Mucosa of gallbladder (tissue), 1 donor: ENCODE measurements at places on chromosomes 2 and 18. TPM values are rescaled to one million over a fixed set of nuclear protein-coding genes. Genes with fewer than 3 reads are reported as not detected.

Gene LIMS2
- total RNA-seq = 104 TPM

Gene ZNF521
- total RNA-seq = 14.6 TPM

Gene ADRA2B
- 0.95 TPM for total RNA-seq

Gene CAPN10
- 56.1 TPM for total RNA-seq

Gene GAL3ST2
- total RNA-seq = 26.4 TPM

Gene RNF138
- 31.2 TPM for total RNA-seq

Gene CENPA
- total RNA-seq = 1.3 TPM

Gene PTPN2
- total RNA-seq = 31.0 TPM

Gene EML6
- total RNA-seq = 2.1 TPM

Gene FBXO15
- total RNA-seq = 1.8 TPM

GRCh38 chr2:160194946-160195345 is 5.1 kb downstream of the ITGB6 start:
- no peak for DNase-seq

DNA sequence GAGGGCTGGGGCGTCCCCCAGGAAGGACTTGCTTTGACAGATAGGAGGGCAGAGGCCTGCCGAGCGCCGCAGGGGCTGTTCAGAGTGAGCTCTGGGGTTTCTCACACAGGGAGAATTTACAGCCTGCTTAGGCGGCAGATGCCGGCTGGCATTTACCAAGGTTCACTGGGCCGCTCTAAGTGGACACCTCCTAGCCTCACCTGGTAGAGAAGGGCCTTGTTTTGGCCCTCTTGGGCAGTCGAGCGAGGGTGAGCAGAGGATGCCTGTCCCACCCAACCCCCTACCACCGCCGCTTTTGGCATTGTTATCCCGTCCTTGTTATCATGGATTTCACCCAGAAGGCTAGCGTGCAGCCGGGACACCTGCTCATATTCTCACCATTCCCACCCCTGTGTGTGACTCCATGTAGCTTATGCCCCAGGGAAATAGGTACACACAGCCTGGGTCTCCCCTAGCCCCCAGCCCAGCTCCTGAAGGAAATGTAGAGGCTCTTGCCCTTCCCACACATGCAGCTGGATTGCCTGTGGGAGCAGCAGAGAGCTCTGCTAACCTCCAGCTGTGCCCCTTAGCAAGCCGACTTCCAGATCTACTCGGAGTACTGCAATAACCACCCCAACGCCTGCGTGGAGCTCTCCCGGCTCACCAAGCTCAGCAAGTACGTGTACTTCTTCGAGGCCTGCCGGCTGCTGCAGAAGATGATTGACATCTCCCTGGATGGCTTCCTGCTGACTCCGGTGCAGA is 52.4 kb downstream of the FAM168B start:
- DNase-seq = no peak

DNA sequence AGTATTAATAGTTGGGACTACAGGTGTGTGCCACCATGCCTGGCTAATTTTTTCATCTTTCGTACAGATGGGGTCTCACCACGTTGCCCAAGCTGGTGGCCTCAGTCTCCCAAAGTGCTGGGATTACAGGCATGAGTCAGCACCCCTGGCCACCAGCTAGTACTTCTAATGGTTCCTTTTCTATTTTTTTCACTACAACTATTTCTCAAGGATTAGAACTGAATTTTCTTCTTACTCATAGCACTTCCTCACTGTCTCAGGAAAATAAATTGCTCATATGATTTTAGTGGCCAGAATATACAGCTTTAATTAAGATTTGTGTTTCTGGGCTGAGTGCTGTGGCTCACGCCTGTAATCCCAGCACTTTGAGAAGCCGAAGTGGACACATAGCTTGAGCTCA is 43.2 kb upstream of the SOS1 start:
- DNase-seq = no peak

GRCh38 chr18:8668381-8668780 is 37.0 kb upstream of the MTCL1 start:
- no peak for DNase-seq

DNA sequence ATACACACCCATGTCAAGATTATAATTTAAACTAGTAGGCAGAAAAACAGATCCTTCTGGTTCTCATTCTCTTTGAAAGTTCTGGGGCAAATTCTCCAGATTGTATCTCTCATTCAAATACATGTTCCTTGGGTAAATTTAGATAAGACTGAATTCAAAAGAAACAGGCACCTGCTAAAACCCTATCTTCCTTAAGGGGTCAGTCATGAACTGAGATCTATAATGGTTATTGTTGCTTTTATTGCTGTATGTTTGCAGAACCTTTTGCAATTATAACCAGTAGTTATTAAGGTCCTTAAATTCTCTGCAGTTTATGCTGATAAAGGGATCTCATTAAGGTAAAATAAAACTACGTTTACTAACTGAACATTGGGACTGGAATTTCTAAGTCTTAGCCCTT is 83.5 kb downstream of the MYO5B start:
- no peak for DNase-seq

GRCh38 chr2:21812766-21813165 is 689.0 kb downstream of the TDRD15 start:
- DNase-seq = no peak

DNA sequence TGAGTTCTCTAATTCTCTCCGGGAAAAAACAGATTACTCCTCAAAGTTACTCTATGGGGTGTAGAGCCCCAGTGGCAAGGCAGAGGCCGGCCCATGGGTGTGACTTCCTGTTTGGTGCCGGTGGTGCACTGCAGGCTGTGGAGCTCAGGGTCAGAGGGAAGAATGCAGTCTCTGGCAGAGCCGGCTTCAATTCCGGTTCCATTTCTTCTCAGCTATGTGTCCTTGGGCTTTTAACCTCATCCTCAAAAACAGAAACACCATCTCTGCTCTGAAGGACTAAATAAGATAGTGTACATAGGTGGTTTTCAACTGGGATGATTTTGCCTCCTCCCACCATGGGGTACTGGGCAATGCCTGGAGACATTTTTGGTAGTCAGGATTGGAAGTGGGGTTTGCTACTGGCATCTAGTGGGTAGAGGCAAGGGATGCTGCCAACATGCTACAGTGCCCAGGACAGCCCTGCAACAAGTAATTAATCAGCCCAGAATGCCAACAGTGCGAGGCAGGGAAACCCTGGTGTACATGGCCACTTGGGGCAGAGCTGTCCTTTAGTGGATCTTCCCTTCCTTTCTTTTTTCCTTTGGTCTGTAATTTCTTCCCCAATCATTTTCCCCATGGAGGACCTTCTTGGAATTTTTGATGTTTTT is 81.2 kb downstream of the INSIG2 start:
- DNase-seq = no peak

GRCh38 chr2:161418715-161419637 is 2.9 kb downstream of the TBR1 start:
- no peak for DNase-seq

DNA sequence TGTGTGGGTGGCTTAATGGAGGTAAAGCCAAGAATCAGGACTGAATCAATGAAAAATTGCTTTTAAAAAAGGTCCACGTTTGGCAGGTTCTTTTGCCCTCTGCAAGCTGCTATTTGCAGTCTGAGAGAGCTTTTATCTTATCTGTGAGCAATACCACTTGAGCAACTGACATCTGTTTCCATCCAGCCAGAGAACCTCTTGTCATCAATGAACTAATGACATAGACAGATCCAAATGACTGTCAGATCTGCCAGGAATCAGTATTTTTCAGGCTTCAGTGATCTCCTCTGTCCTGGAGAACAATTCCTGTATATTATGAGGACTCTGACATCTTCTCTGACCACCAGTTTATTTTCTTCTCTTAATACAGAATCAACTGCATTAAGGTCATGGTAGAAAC is 608.1 kb downstream of the LRP1B start:
- DNase-seq = no peak

DNA sequence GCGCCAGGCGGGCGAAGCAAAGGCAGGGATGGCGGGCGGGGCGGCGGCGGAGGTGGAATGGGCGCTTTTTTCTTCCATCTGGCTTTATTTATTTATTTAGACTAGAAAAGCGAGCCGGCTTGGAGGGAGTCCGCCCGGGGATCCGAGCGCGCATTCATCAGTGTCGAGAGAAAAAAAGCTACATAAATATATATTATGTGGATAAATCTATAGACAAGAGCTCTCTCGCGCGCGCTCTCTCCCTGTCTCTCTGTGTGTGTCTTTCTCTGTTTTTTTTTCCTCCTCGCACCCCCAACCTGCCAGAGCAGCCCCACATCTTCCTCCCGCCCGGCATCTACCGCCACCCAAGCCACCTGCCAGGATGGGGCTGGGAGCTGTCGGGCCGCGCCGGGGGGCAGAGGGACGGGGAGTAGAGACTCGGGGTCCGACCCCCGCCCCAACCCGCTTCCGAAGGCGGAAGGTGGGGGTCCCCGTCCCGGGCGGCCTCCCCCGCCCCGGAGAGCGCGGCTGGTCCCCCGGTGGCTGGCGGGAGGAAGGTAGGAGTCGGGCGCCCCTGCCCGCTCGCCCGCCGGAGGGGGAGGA is 972 bp upstream of the CELF4 start:
- no peak for DNase-seq

DNA sequence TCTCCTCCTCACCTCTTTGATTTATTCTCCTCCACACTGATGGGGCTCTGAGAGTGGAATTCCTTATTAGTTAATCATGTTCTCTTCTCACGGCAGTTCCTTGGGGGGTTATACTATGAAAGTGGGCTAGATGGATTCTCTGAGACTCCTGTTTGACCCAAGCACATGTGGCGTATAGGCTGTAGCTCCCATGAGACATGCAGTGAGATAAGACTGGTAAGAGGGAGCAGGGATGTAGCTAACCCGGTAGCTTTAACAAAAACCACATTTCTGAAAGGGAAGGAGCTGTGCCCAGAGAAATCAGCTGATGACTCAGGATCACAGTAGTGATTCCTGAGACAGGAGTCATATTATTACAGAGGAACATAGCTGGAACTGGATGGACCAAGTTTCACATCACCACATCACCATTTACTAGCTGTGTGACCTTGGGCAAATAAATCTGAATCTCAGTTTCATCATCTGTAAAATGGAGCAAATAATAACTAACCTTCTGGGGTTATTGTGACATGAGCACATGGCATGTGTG is 82.9 kb downstream of the CRIM1 start:
- no peak for DNase-seq

DNA sequence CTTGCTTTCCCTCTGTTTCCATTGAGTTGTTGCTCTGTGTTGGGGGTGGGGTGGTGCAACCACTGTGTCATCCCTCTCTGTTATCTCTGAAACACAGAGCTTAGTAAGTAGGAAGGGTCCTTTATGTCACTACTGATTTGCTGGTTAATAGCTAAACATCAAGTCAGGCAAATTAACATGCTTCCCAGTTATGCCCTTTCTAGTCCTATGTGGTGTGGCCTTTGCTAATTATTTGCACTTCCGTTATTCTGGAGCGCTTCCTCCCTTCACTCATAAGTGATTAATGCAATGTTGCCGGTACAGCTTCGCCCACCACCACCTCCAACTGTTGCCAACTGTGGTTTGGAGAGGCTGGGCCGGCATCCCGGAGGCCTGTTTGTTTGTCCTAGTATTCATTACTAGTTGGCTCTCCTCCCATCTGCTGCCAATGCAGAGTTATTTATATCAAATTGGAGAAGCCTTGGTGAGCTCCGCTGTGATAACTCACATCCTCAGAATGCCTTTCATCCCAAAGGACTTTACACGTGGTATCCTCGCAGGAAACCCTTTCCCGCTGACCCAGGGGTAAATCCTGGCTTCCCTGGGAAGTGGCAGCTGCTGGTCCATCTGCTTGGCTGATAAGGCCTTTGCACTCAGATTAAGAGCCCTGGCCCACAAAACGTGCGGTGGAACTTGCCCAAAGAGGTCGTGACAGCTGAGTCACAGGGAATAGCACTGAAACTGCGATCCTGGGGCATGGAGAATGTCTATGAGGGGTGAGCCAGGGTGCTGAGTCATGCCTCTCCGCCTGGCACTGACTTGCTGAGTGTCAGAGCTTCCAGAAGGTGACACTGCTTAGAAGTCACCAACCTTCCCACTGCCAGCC is 72.0 kb upstream of the ZCCHC2 start:
- DNase-seq = peak; percentile 92

- no peak for DNase-seq
Measured at GRCh38 chr18:34702814-34703213, 7.3 kb upstream of the DTNA start.

- peak; percentile 67 for DNase-seq
Measured at GRCh38 chr2:73642338-73643018, at the start of gene NAT8. Gene NAT8 (minus strand): TSS chr2:73642422. CDS start chr2:73641628, 794 bp downstream.

DNA sequence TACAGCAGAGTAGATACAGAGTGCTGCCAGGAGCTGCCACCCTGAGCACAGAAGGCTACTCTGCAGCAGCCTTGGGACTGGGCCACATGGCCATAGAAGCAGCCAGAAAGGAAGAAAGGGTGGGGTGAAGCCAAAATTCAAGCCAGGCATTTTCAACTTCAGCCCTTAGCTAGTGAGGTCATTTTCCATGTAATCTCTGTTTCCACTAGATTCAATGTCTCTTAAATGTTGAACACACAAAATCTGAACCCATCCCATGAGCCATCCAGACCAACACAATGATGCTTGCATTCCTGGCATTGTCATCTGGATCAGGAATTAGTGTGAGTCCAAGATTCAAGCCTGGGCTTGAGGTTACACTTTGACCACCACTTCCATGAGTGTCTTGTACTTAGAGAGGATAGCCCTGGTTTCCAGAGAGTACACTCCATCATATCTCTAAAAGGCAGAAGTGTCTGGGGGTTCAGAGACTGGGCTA is 243.6 kb downstream of the OSR1 start:
- no peak for DNase-seq

GRCh38 chr18:39453882-39454281 is 1888.3 kb upstream of the CELF4 start:
- DNase-seq = peak; percentile 29

GRCh38 chr2:61707984-61708852 is 145.6 kb downstream of the FAM161A start:
- DNase-seq = peak; percentile 31

- no peak for DNase-seq
Measured at GRCh38 chr18:10892786-10893185, 256.6 kb downstream of the PIEZO2 start.

GRCh38 chr2:219460424-219460926 is 25.8 kb downstream of the SPEG start:
- DNase-seq = peak; percentile 59

GRCh38 chr2:236855176-236855865 is 230.4 kb upstream of the COPS8 start:
- DNase-seq = no peak

DNA sequence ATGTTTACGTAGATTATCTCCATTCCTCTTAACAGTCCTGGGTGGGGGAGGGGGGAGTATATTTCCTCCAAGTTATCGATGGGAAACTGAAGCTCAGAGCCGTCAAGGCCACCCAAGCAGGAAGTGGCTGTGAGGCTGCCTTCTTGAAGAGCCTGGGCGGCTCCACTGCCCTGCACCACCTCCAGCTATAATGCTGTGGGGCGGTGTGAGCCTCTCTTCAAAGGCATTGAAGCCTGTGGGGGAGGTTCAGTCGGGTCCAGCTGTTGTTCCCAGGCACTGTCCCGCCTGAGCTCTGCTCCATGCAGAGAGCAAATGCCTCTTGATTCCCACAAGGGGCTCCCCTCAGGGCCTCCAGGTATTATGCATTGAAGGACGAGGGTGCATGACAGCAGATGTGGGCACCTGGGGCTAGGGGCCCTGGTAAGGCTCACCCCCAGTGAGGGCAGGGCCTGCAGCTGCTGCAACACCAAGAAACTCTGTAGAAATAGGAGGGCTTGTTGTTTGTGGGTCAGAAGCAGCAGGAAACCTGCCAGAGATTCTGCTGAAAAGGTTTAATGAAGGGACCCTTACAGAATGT is 29.5 kb upstream of the LAPTM4A start:
- no peak for DNase-seq
